CD4-positive, alpha-beta T cell treated with Interleukin-4 for 1 hour (primary cell): ENCODE measurements at places on chromosomes 12 and 14.
A peak's percentile ranks its signal among the peaks of the same experiment; 100 is the strongest.

- DNase-seq, result no peak
These were observed 26.9 kb downstream of the CLMN start for GRCh38 chr14:95292660-95293425.

DNA sequence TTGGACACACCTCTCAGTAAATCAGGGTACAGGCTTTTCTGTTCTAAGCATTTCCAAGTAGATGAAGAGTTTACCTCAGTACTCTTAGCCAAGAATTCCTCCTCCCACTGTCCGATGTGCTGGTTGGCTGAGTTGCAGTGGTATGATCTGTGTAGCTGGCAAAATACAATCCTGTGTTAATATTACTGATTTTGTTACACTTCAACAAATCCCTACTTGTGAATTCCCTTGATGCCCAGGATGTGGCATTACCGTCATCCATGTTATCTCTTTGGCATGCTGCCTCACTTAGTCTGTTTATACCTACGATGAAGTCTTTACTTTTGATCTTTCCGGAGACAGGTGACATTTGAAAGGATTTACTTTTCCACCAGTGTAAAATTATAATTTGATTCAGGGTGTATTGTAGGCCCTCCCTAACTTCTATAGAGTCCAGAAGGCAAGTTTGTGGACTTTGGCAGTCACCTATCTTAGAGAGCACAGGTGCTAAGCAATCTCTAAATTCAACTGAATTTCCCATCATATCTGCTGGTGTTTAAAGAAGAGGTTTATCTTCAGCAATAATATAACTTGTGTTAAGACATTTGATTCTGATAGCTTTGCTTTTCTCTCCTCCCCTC is 10.1 kb downstream of the CCDC196 start:
- DNase-seq, result no peak

GRCh38 chr14:21523203-21523602 is 2.9 kb downstream of the SALL2 start:
- no peak for DNase-seq

GRCh38 chr12:90896821-90897220 is 58.2 kb downstream of the CCER1 start:
- DNase-seq, result no peak

GRCh38 chr14:66315548-66315947 is 170.6 kb upstream of the CCDC196 start:
- DNase-seq, result no peak

- no peak for DNase-seq
These were observed 23.8 kb downstream of the XPOT start for GRCh38 chr12:64427988-64428387.

DNA sequence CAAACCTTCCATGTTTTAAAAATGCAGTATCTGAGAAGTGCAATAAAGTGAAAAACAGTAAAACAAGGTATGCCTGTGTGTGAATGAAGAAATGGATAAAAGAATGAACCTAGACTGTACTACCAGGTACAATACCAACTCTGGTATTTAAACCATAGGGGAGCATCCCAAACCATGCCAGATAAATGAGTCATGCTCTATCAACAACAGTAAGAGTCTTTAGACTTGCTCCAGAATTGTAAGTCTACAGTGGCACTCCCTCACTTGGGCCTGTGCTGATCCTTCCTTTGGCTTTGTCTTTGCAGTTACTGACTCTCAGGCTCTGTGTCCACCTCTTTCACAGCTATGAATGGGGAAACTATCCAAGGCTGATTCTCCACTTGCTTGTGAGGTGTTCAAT is 38.1 kb downstream of the BBS10 start:
- DNase-seq, result no peak

DNA sequence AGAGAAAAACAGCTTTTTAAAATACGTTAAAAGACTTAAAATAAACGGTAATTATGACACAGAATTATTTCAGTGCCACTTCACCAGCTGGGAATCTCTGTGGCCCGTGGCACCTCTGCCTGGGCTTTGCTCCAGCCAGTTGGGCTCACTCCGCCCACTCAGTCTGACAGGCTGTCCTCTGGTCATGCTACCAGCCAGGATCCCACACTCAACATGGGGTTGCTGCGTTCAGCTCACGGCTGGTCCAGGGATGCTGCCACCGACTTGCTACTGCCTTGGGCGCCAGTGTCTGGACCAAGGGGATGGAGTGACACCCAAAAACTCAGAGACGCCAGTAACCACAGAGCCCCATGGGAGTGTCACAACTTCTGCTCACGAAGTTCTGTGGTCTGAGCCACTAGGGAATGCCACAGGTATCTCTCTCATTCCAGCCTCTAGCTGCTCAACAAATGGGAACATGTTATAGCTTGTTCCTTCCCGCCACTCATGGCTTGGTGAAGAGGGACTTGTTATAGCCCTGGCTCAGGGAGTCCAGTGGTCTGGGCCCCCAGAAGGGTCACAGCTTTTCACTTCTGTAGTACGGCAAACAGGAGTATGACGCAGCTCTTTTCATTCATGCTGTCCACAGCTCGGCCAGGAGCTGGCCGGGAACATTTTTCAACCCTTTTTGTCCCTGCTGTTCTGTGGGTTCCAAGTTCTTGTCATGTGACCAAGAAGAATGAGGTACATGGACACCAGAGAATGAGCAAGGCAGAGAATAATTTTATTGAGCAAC is 23.4 kb upstream of the ATXN7L3B start:
- DNase-seq, result no peak

GRCh38 chr14:25431211-25432076 is 381.5 kb upstream of the STXBP6 start:
- no peak for DNase-seq

GRCh38 chr14:90498198-90498597 is 101.4 kb downstream of the CALM1 start:
- DNase-seq, result no peak

- no peak for DNase-seq
These were observed 15.4 kb upstream of the MGST1 start for GRCh38 chr12:16331998-16332397.

DNA sequence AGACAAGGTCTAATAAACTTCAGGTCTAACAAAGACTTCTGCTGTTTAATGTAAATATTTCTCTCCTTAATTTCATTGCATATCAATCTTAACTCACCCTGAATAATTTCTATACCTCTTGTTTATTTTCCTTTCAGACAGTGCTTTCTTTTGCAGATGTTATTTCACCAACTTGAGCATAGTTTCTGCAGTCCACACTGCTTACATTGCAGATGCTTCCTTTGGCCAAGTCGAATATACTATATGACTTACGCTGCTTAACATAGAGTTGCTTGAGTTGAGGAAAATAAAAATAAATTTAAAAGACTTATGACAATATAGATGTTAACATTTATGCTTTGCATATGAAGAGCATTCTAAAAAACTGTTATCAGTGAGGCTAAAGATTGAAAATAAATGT is 217.7 kb downstream of the PTPRO start:
- no peak for DNase-seq

GRCh38 chr12:106953352-106954250 is 2.1 kb upstream of the TMEM263 start:
- DNase-seq, result no peak

- DNase-seq, result no peak
These were observed 14.4 kb downstream of the TMTC1 start for GRCh38 chr12:29769162-29769858.

DNA sequence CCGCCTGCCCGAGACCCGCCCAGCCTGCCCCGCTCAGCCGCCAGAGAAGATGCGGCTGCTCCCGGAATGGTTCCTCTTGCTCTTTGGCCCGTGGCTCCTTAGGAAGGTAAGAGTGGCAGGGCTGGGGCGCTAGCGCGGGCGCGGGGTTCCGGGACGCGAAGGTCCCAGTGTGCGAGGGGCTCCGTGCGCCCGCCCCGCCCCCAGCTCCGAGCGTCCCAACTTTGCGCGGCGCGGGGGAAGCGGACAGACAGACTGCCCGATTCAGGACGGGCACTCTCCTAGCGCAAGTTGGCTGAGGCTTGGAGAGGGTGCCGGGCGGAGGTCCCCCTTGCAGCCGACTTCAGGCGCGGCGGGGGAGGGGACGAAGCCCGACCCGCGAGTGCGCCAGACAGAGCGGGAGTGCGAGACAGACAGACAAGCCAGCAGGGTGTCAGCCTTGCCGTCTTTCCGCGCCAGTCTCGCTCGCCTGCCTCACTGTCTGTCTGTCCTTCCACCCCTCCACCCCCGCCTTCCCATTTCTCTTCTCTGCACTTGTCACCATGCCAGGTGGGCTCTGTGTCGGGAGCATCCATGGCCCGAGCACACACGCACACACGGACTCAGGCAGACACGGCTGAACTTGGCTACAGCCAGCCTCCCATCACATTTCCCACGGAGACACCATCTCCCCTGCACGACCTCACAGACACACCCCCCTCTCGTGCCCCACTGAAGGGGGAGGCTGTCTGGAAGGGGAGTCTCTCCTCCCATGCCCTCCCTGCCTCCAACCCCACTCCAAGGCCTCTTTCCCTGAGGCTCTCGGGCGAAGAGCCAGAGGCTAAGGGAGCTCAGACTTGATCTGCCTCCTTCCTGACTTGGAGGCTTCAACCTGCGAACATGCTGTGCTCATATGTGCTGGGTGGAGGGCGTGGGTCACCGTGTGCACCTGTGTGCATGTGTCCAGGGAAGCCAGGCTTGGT is 606 bp downstream of the NXPH4 start:
- DNase-seq, result peak; percentile 45

DNA sequence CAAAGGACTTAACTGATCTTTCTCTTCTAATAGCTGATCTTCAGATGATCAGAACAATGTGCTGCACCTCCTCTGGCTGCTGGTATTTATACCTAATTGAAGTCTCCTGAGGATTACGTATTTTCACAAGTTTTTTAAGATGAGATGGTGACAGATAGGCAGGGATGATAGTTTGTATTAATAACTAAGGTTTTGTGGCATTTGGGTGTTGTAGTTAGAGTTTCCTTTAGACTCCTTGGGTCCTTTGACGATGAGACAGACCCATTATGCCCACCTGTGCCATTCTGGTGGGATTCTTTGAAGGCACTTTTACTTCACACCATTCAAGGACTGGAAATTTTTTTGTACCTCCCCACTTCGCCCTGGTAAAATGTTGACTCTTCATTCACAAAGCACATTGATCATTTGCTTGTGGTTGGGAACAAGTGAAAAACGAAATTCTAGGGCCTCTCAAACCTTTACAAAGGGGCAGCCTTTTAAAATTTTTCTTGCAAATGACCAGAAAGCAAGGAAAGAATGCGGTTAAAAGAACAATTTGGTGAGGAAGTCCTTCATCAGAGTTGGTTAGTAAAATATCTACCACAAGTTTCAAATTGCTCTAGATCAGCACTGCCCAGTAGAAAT is at the start of gene IFNG:
IFNG (minus strand) TSS at position 60 of the 624 bp plus-strand sequence. CDS start 125 bp downstream, outside the sequence.
- DNase-seq, result peak; percentile 31

DNA sequence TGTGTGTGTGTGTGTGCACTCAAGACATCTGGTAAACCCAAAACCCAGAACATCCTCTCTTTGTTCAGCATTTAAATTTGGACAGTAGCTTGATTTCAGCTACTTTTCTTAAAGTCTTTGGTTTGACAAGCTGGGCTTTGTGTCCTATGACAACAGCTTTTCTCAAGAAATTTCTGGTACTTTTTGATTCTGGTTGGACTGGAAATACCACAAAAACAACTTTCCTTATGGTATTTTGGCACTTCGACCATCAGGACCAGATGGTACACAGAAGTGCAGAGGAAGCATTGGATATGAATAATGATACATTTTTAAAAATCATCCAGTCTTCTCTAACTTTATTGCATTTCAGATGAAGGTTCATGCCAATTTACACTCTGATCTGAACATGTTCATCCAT is 286.6 kb upstream of the FLRT2 start:
- no peak for DNase-seq

DNA sequence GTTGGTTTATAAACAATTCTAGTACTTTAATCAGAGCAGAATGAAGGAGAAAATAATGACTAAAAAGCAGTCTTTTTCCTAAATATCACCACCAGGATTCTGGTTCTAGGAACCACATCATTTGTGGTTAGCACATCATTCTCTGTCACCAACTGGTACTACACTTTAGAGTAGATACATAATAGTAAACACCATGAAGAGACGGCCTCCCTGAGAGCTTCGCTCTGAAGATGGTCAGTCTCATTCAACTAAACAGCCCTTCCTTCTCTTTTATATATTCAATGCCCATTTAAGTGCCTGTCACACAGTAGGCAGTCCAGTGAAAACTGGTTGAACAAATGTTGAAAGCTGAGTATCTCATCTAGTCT is 10.9 kb downstream of the SLC38A2 start:
- no peak for DNase-seq

- peak; percentile 79 for DNase-seq
These were observed 78.6 kb downstream of the ARF6 start for GRCh38 chr14:49971156-49972130.

GRCh38 chr12:132206046-132206434 is 61.8 kb downstream of the NOC4L start:
- DNase-seq, result no peak
